ENCODE measurements at places on chromosomes 13 and 19.

GRCh38 chr13:100520936-100521850 is 67.4 kb downstream of the GGACT start:
- no peak for DNase-seq

GRCh38 chr13:28046981-28047380 is 53.4 kb downstream of the FLT3 start:
- no peak for DNase-seq

DNA sequence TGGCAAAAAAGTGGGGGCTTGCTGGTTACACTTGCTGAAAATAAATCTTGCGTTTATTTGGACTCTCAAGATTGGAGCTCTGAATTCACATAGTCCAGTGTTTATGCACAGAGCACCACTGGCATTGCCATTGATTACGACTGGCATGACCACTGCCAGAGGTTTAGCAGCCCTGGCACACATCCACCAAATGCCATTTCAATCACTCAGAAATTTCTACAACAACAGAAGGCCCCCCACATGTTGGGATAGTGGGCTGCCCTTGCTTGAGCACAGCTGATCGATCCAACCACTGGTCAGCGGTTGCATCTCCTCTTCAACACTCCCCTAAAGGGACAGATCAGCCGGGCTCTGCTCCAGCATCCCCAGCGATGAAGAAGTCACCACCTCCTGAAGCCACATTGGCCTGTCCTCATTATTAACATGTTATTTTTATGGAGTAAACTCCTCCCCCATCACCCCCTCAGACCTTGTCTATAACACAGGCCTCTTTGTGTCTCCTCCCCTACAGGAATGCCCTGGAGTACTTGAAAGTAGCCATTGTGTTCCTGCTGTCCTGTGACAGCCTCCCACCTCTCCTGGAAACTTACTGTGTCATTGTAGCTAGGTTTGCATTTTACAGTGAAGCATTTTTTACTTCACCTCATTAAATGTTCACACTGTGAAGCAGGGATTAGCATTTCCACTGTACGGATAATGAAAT is 51.3 kb downstream of the CDADC1 start:
- DNase-seq: no peak

- DNase-seq: no peak
Observed at GRCh38 chr19:16226184-16226591, 28.5 kb downstream of the AP1M1 start.

DNA sequence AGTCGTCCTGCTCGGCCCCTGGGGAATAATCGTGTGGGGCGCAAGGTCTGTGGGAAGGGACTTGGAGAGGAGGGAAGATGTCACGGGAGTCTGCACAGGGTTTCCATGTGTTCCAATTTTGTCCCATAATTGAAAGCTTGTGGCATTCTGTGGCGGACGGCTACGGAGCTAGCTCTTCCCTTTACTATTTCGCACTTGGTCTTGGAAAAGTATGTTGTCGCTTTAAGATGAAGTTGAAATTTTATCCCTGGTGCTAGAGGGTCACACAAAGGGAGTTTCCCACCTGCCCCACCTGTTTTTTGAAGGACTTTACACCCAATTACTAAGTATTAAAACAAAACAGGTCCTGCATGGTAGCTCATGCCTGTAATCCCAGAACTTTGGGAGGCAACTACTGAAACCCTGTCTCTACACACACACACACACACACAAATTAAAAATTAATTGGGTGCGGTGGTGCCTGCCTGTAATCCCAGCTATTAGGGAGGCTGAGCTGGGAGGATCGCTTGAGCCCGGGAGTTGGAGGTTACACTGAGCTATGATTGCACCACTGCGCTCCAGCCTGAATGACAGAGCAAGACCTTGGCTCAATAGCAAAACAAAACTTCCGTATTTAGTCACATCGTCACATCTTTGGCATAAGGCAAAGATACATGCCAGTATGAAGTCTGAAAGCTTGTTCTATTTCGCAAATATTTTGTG is 967 bp upstream of the TPT1 start:
- DNase-seq: no peak

GRCh38 chr13:48078251-48078656 is 16.6 kb downstream of the MED4 start:
- DNase-seq: peak; percentile 38

DNA sequence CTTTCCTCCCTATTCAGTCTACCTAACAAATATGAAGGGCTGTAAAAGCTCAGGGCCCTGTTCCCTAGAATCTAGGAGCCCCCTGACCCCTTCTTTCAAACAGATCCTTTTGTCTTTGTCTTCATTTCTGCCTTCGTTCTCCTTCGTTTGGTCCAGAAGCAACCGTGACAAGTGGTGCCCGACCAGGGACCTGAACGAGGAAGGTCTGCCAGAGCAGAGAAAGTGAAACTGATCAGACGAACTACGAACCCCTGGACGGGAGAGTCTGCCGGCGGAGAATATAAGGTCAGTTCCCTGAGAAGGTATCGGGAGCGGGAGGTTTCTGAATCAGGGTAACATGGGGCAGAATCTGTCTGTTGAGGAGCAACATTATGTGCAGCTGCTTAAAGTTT is 751 bp downstream of the ERVK3-1 start:
- DNase-seq: peak; percentile 52

DNA sequence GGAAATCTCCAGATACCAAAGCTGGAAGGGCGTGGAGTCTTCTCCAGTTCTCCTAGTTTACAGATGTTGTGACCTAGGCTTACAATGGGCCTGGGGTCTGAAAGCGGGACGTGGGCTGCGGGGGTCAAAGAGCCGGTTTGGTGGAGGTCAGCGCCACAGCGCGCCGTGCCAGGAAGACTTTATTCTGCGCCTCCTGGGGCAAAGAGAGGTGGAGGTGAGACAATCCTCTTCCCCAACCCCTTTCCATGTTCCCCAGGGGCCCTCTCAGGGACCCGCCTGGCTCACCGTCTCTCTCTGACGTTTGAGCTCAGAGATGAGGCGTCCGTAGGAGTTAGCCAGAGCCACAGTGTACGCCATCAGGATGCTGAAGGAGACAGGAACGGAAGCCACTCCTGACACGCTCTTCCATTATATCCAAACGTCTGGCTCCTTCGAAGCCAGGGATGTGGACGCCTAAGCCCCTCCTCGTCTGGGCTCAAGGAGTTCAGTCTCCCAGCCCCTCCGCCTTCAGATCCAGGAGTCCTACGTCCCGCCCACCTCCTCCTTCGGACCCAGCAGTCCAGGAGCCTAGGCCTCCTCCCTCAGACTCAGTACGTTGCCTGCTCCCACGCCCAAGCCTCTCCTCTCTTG is 776 bp upstream of the LENG1 start:
- DNase-seq: no peak

DNA sequence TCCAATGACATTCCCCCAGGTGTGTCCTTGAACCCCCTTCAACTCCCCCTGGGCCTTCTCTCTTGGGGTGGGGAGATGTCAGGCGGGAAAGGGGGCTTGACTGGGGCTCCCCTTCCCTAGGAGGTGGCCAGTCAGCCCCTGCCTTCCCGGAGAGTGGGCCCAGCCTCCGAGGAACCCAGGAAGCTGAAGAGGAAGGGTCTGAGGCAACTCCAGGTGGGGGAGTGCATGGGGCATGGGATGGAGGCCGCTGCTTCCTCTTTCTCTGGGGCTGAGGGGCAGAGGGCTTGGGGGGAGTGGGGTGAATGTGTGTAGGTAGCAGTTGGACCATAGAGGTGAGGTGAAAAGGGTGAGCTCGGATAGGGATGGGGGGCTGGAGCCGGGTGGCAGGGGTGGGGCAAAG is 2.7 kb upstream of the INAFM1 start:
- no peak for DNase-seq

DNA sequence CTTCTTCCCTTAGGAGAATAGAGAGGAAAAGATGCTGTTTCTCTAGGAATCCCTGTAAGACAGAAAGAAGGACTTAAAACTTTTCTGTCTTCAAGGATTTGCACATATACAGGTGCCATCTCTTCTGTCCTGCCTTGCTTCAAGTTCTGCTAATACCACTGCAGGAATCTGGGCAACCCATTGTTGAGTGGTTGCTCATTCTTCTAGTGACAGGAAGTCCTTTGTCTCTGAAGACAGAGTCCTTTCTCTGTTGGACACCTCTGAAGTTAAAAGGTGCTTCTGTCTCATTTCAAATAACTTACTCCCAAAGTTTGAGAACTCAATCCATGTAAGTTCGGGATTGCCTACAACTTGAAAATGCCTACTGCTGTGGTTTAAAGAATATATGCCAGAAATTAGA is 114.4 kb upstream of the TMTC4 start:
- DNase-seq: no peak

DNA sequence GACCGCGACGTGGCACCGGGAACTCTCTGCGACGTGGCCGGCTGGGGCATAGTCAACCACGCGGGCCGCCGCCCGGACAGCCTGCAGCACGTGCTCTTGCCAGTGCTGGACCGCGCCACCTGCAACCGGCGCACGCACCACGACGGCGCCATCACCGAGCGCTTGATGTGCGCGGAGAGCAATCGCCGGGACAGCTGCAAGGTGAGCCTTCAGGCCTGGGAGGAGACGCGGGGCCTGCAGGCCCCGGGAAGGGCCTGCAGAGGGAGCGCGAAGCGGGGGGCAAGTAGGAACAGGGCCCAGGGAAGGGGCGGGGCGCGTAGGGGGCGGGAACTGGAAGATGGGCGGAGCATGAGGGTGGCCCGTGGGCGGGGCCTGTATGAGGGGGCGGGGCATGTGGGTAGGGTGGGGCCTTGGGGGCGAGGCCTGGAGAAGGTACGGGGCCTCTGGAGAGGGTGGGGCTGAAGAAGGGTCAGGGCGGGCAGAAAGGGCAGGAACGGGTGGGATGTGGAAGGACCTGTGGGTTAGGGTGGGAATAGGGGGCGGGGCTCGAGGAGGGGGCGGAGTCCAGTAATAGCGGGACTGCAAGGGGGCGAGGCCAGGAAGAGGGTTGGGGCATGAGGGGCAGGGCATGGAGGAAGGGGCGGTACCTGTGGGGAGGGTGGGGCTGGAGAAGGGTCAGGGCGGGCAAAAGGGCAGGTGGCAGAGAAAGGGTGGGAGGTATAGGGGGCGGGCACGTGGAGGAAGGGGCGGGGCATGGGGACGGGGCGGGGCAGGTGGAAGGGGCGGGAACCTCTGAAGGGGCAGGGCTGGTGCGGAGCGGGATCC is 2.5 kb downstream of the CFD start:
- peak; percentile 87 for DNase-seq

GRCh38 chr19:13277104-13277809 is 127.0 kb downstream of the IER2 start:
- DNase-seq: peak; percentile 78

DNA sequence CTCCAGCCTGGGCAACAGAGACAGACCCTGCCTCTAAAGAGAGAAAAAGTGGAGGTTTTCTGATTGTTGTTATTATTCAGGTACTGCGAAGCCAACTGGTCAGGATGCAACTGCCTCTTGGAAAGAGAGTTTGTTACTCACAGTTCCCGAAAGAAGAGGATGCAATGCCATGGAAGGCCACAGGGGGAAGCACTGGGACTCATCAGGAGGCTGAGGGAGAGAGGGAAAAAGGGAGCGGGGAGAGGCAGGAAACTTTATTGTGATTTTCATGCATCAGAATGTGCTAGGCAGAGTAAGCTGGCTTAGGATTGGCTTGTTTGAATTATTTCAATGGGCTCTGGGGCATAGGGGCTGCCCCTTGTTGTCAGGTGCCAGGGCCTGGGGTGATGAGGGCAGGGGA is 27.6 kb downstream of the MYO9B start:
- no peak for DNase-seq

- peak; percentile 16 for DNase-seq
Observed at GRCh38 chr19:36688058-36688457, 646 bp downstream of the ZNF567 start.

DNA sequence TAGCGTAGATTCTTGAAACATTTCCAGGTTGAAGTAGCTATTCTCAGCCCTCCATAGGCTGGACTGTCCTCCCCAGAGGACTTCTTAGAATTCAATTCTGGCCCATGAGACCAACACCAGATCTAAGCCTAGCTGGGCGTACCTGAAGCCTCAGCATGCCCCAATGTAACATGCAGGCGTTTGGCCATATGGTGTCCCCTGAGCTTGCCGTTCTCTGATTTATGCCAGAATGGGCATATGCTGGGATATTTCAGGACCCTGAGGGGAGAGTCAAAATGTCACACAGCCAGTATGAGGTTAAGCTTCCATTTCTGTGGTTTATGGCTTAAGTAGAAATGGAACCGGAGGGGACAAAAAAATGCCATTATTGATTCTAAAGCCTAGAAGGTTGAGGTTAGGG is 317.7 kb upstream of the OBI1 start:
- no peak for DNase-seq

- DNase-seq: no peak
Observed at GRCh38 chr19:5448374-5448773, 6.8 kb upstream of the ZNRF4 start.
